Stimulated activated CD4-positive, alpha-beta T cell treated with anti-CD3 and anti-CD28 coated beads, TNF-alpha, amount 100 ng/mL, for 4 hours (primary cell): ENCODE measurements at places on chromosomes 4 and X.

DNA sequence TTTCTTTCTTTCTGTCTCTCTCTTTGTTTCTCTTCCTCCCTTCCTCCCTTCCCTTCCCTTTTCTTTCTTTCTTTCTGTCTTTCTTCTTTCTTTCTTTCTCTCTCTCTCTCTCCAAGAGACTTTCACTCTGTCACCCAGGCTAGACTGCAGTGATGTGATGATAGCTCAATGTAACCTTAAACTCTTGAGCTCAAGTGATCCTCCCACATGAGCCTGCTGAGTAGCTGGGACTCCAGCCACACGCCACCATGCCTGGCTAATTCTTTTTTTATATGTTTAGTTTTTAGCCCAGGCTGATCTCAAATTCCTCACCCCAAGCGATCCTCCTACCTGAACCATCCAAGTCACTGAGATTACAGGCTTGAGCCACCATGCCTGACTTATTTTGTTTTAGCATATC lies 64.3 kb upstream of the EMCN start:
- DNase-seq, result no peak

DNA sequence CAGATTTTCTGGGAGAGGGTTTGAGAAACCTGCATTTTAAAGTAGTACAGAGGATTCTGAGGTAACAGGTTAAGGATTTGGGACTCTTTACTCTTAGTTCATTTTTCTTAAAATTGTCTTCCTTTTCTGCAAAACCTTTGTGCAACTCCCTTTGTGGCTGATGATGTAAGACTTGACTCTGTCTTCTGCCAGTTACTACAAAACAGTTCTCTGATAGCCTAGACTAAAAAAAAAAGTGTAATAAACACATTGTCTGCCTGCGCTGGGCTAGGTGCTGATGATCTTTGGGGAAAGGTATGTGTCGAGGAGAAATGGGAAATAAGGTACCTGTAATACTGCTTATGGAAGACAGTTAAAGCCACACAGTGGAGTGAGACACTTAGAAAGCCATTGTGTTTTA lies 28.7 kb downstream of the IL13RA1 start:
- no peak for DNase-seq

DNA sequence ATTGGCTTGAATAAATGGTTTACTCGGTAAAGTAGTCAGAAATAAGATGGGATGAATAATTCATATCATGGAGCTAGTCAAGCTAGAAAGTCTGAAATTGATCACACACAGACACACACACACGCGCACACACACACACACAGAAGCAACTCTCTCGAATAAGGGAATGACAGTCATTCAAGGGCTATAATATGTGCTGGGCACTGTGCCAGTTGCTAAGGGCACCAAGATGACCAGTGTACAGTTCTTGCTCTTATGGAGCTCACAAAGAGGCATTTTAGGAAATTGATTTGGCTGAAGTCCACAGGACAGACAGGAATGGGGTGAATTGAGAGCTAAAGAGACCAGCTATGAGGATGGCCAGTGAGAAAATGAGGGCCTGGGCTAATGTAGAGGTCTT lies 34.2 kb upstream of the SH3D19 start:
- no peak for DNase-seq

DNA sequence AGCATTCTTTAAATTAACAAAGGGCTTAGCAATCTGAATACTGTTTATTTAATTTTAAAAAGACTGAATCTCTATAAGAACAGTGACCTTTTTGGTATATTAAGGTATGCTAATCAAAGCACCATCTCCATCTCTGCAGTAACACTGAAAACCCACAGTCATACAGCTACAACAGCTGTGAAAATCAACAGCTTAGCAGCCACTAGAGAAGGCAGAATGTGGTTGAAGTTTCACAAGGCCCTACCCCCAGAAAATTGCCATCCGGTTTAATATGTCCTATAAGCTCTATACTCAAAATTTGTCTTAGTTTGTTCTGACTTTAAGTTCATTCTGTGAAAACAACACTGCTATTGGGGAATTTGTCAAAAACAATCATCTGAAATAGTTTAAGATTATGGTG lies 128.7 kb downstream of the OPHN1 start:
- DNase-seq, result no peak

DNA sequence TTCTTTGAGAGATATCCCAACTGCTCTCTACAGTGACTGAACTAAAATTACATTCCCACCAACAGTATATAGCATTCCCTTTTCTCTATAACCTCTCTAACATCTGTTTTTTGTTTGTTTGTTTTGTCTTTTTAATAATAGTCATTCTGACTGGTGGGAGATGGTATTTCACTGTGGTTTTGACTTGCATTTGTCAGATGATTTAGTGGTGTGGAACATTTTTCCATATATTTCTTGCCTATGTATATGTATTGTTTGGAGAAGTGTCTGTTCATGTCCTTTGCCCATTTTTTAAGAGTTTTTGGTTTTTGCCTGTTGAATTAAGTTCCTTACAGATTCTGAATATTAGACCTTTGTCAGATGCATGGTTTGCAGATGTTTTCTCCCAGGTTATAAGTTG lies 9.0 kb downstream of the USO1 start:
- DNase-seq, result no peak

DNA sequence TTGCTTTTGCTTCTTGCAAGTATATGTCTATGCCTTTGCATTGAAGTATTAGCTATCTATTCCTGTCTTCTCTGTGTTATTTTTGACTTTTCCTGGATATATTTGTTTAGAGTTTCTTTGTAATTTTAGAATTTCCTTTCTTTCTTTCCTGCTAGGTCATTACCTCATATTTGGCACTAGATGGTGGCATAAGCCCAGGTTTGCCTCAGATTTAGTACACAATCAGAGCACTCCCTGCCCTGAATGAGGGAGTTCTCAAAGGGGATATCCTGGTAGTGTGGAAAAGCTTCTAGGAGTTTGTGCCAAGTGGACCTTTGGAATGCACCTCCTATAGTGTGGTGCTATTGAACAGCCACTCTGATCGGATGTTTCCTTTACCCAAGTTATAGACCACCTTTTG lies 181.6 kb downstream of the UGT8 start:
- no peak for DNase-seq

DNA sequence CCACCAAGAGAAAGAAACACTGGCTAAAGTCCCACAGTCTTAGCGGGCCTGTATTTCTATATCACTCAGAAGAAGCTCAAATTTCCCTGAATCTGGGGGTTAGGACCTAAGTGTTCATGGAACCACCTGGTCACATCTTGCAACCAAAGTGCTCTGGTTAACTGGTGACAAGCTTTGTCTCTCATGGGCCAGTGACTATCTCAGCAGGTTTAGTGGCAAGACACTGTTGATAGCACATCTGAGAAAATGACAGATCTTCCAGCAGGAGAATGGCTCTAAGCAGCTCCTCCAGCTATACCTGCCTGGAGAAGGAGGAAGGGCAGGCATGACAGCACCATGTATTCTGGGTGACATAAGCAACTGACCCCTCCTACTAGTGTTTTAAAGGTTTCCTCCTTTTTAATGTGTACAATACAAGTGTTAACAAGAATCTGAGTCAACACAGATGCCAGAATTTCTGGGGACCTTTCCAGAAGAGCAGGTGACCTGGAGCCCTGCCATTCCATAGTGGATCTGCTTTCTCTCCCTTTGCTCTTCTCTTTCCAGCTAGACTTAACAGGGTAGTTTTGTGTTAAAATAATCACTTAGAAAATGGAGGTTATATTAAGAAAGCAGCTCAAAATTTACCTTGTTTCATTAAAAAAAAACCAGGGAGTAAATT lies 17.3 kb upstream of the QRFPR start:
- DNase-seq, result no peak

GRCh38 chr4:38855466-38855865 lies 1.2 kb downstream of the TLR6 start:
- no peak for DNase-seq
